Activated T-helper 1 cell treated with Interleukin-2 at 50 U/mL for 16 hours (primary cell): ENCODE measurements at places on chromosomes 5 and 9.

- DNase-seq: no peak
Observed at GRCh38 chr9:68981789-68982188, 32.1 kb downstream of the PRKACG start.

GRCh38 chr9:34333836-34334235 is 4.5 kb downstream of the NUDT2 start:
- no peak for DNase-seq

- no peak for DNase-seq
Observed at GRCh38 chr5:110440058-110440457, 286.4 kb downstream of the TMEM232 start.

- DNase-seq: no peak
Observed at GRCh38 chr5:90700299-90700698, 141.7 kb downstream of the ADGRV1 start.

- DNase-seq: no peak
Observed at GRCh38 chr9:4741365-4742089, 525 bp upstream of the AK3 start.

DNA sequence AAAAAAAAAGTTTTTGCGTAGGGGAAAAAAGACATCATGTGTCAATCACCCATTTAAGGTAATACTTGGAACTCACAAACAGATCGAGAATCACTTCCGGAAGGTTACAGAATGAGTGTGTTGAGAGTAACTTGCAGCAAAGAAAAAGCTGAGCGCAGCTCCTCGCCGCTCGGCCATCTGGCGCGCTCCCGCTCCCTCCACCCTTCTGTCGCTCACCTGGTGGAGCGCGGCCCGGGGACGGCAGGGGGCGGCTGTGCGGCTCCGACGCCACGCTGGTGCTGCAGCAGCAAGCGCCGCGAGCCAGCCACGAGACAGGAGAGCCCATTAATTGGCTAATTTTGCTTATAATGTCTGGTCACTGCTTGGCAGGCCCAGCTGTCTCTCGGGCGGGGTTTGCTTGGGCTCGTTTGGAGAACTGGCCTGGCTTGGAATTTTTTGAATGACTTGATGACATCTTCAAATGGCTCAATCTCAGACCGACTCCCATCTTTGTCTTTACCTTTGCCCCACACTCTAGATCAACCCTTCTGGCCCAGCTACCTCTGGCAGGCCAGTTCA is 601.8 kb downstream of the CCDC171 start:
- DNase-seq: no peak

- DNase-seq: no peak
Observed at GRCh38 chr5:1278656-1279442, 16.0 kb downstream of the TERT start.

DNA sequence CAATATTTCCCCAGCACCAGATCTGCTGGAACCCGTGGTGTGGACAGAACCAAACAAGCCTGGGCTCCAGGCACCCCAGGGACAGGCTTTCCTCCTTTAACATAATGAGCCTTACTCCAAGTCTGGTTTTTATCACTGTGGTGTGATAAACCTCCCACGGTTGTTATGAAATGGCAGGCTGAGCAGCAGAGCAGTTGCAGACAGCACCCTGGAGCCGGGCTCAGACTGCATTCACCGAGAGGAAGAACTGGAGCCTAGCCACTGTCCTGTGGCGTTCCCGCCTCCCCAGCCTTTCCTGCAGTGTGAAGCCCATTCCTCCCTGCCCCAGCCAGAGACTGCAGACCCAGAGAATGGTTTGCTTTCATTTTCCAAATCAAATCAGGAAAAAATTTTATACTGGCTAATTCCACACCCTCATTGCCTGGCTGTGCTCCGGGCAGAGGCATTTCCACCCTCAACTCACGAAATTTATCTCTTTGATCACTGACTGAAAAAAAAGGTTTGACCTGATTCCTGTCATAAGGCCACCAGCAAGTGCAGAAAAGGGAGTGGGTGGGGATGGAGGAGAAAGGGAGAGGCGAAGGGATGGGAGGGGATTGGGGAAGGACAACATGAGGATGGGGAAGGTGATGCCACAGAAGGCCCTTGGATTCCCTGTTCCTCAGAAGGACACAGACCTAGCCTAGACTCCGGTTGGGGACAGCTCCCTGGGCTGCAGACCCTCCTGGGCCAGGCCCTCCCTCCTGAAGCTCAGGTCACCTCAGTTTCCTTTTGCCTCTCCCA is 18.9 kb downstream of the IPPK start:
- no peak for DNase-seq
